NCI-H1436 (cell line): ENCODE measurements at places on chromosomes 13 and 19.
A peak's percentile ranks its signal among the peaks of the same experiment; 100 is the strongest.

DNA sequence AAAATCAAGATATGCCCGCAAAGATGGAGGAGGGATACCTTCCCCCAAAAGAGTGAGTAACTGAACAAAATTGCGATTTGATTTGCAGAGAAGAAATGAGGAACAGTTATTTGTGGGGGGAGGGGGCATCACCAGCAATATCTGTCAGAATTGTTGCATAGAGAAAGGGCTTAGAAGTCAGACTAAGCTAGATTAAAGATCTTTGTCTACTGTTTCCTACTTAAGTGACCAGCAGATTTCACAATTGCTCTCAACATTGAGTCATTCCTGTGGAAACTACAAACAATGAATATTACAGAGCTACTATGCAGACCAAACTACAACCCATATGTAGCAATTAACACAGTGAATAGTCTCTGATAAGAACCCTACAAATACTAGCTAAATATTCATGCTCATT lies 27.4 kb downstream of the FPR3 start:
- no peak for DNase-seq

GRCh38 chr13:22220151-22221135 lies 549.6 kb downstream of the FGF9 start:
- no peak for DNase-seq

GRCh38 chr13:72246396-72246795 lies 379.4 kb upstream of the DACH1 start:
- no peak for DNase-seq

DNA sequence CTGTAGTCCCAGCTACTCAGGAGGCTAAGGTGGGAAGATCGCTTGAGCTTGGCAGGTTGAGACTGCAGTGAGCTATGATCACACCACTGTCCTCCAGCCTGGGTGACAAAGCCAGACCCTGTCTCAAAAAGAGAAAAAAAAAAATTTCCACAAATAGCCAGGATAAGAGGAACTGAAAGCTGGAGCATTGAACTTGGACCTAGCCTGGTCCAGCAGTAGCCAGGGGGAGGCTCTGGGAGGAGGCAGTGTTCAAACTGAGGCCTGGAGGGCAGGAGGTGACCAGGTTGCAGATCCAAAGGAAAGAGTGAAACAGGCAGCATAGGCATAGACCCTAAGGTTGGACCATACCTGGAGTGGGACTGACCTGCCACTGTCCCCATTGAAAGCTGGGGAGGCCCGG lies 26.9 kb upstream of the PIK3R2 start:
- DNase-seq: no peak

DNA sequence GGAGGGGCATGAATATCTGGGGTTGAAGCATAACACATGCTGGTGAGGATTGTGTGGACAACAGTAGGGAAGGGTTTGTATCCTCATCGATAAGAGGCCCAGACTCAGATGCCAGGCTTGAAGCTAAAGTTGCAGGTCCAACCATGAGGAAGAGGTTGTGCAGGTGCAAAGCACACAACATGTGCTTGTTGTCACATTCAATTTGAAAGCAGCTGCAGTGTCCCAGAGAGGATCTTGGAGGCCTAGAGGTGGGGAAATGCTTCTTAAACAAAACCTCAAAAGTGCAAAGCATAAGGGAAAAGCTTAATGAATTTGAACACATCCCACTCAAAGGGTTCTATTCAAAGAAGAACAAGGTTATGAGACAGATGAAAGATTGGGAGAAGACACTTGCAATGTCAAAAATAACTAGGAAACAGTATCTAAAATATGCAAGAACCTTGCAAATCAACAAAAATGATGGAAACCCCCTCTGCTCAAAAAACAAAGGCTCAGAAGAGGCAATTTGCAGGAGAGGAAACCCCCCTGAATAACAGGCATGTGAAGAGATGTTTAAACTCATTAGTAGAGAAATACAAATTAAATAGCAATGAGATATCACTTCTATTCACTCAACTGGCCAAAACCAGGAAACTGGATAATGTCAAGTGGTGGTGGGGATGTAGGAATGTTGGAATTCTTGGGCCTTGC lies 187.1 kb downstream of the KATNAL1 start:
- DNase-seq: no peak

GRCh38 chr19:39194832-39195542 lies 1.8 kb upstream of the NCCRP1 start:
- DNase-seq: no peak

GRCh38 chr13:69109891-69110525 lies 997.6 kb upstream of the ATXN8OS start:
- DNase-seq: no peak

DNA sequence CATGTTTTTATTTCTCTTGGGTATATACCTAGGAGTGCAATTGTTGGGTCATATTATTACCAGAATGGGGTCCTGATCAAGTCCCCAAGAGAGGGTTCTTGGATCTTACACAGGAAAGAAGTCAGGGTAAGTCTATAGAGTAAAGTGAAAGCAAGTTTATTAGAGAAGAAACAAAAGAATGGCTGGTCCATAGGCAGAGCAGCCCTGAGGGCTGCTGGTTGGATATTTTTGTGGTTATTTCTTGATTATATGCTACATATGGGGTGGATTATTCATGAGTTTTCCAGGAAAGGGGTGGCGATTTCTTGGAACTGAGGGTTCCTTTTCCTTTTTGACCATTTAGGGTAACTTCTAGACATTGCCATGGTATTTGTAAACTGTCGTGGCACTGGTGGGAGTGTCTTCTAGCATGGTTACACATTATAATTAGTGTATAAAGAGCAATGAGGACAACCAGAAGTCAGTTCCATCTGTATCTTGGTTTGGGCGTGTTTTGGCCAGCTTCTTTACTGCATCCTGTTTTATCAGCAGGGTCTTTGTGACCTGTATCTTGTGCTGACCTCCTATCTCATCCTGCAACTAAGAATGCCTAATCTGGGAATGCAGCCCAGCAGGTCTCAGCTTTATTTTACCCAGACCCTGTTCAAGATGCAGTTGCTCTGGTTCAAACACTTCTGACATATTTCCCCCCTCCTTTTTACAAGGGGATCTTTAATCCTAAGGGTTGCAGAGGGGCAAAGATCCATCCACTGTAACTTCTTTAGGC lies 41.1 kb downstream of the CEACAM1 start:
- no peak for DNase-seq

- no peak for DNase-seq
These were observed 20.4 kb upstream of the IFT88 start for GRCh38 chr13:20546556-20546955.

- DNase-seq: no peak
These were observed 7.7 kb downstream of the PLEKHF1 start for GRCh38 chr19:29672933-29673336.

DNA sequence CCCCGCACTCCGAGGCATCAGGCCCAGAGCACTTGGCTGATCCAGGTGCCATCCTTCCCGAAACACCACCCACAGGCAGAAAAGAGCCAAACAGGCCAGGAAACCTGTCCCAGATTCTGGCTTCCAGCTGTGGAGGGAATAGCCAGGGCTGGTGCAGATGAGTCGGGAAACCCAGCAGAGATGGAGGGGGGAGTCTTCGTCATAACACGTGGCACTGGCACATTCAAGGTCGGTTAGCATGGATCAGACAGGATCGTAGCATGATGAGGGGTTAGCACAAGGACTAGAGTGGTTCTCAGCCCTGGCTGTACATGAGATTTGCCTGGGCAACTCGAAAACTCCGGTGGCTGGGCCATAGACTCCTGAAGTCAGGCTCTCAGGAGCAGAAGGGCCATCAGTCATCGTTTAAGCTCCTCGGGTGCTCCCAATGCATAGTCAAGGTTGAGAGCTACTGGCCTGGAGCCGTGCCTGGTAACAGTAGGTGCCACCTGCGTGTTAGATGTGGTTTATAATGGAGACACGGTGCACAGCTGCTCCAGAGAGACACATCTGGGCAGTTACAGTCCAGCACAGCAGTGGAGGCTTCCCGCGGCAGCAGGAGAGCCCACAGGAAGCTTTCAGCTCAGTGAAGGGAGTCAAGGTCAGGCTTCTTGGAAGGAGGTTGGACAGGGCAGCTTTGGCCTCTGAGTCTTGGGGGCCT lies 6.3 kb downstream of the CYTH2 start:
- DNase-seq: no peak

DNA sequence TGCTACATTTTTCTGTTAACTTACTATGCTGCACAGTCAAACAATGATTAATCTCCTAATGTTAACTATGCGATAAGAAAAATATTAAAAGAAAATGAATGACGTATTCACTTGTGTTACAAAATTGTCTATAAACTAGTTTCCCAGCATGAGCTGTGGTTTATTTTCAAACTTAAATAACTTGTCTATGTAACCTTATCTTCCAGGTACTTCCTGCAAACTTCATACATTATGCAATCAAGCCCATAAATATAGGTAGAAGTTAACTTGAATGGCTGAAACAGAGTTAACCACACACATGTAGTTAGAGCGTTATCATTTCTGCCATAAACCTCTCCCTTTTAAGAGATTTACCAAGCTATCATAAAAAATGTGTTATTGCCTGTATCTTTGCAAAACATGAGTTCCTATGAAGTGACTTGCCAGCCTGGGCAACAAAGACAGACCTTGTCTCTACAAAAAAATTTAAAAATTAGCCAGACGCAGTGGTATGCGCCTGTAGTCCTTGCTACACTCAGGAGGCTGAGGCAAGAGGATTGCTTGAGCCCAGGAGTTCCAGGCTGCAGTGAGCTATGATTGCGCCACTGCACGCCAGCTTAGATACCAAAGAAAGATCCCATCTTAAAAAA lies 17.7 kb upstream of the KLF5 start:
- no peak for DNase-seq

- DNase-seq: no peak
These were observed 4.6 kb upstream of the RFXAP start for GRCh38 chr13:36814465-36814864.

- DNase-seq: peak; percentile 95
These were observed 12.4 kb upstream of the SULT2B1 start for GRCh38 chr19:48539503-48540096.

GRCh38 chr13:76383676-76384461 lies 502.3 kb downstream of the KCTD12 start:
- no peak for DNase-seq

- no peak for DNase-seq
These were observed 799.9 kb downstream of the PCDH9 start for GRCh38 chr13:66430269-66430668.

DNA sequence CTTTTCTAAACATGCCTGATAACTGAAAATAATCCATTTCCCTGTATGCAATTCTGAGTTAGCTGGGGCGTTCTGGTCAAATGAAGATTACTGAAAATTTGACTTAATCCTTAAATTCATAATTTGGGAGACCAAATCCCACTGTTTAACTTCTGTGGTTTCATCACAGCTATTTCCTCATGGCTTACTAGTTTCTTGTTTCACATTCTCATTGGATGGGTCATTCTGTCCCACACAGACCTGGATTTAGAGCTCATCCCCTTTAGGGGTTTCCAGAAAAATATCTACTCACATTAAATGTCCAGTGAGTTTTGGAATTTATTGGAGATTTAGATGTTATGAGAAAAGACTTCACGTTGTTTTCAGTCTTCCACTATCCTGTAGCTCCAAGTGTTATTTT lies 709.3 kb upstream of the KLHL1 start:
- no peak for DNase-seq

DNA sequence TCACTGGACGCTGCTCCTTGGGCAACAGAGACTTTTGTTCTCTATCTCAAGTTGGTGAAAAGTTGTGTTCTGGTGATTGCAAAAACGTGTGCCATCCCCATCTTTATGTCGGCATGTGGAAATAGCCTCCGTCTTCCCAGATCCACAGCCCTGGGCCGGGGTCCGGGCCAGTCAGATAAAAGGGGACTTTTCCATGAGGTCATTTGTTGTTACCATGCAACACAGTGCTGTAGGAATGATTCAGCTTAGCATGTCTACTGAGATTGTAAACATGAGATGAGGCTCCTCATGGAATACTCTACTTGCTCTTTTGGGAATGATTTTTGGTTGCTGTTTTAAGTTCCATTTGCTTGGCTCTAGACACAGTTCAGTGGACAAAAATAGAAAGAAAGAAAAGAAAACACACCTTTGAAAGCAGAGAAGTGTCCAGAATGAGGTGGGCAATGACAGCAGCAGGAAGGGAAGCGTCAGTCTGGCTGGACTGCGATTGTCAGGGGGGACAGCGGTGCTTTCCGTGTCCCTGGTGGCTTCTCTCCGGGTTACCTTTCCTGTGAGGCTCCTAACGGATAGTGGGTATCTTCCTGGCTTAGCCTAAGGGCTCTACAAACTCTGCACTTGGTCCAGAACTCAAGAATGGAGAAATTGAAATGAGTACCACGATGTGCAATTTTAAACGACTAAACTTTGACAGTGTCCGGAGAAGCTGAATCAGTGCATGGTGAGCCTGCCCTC lies 91.6 kb downstream of the TEX29 start:
- DNase-seq: no peak

DNA sequence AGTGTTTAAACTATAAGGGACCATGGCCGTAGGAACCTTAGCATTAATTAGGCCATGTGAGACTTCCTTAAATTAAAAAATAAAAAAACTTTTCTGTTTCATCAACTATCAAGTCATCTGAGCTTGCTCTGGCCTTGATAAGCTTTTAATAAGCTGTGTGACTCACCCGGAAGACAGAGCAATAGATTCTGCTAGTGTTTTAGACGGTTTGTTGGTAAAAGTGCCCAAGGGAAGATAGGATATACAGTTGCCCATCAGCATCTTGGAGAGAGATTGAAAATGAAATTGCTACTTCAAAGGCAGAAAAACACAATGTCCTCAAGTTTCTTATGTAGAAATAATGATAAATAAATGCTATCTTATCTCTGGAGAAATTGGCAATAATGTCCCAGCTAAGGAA lies 31.2 kb upstream of the RCBTB2 start:
- DNase-seq: no peak

- no peak for DNase-seq
These were observed 14.7 kb downstream of the LACC1 start for GRCh38 chr13:43894438-43894837.

DNA sequence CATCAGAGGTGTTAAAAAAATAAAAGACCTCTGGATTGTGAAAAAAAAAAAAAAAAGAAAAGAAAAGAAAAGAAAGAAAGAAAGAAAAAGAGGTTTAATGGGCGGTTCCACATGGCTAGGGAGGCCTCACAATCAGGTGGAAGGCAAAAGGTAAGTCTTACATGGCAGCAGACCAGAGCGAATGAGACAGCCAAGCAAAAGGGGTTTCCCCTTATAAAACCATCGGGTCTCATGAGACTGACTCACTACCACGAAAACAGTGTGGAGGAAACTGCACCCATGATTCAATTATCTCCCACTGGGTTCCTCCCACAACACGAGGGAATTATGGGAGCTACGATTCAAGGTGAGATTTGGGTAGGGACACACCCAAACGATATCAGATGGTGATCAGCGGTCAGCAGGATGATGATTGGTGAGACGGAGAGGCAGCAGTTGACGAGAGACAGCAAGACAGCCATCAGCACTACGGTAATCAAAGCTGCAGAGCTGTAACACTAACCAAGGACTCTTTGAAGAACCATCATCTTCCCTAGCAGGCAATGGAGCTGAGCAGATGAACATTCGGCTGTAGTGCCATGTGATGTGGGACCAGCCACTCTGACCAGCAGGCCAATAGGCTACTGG lies 3.9 kb upstream of the CD209 start:
- no peak for DNase-seq

GRCh38 chr19:55241143-55241934 lies 12.8 kb upstream of the TMEM86B start:
- DNase-seq: no peak
